ENCODE measurements at places on chromosomes 7 and 10.

- no peak for DNase-seq
Observed at GRCh38 chr10:61486251-61486650, 33.1 kb upstream of the TMEM26 start.

- DNase-seq, result no peak
Observed at GRCh38 chr7:33354201-33354600, 224.8 kb downstream of the BBS9 start.

DNA sequence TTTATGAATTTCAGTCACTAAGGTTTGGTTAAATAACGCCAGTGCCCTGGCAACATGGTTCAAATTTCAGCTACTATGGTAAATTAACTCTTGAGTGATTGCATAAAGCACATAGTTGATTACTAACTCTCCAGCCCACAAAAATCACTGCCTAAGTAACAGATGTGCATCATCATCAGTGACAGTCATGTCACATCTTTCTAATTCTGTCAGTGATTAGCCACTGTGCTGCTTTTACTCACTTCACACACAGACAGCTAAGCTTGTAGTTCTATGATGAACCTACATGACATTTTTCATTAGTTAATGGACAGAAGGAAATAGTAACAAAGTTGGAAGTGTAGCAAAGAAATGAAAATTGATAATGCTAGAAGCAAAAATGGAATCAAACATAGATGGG lies 108.9 kb downstream of the DNAH11 start:
- no peak for DNase-seq

GRCh38 chr10:90751107-90751997 lies 106.5 kb downstream of the HTR7 start:
- DNase-seq, result peak; percentile 14

DNA sequence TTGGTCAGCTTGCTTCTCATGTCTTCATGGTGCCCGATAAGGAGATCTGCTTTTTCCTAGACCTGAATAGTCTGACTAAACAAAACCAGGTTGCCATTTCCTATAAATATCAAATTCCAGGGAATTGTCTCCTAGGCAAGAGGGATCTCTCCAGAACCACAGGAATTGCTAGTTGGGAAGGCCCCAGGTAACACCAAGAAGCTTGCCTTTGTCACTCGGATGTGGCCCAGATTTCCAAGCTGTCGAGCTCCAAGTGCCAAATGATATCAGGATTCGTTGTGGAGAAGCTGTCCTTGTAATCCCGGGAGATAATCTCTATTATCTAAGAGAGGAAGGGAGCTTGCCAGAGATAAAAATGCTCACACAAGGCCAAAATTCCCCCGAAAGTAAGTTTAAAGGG lies 1288.5 kb upstream of the AUTS2 start:
- no peak for DNase-seq

DNA sequence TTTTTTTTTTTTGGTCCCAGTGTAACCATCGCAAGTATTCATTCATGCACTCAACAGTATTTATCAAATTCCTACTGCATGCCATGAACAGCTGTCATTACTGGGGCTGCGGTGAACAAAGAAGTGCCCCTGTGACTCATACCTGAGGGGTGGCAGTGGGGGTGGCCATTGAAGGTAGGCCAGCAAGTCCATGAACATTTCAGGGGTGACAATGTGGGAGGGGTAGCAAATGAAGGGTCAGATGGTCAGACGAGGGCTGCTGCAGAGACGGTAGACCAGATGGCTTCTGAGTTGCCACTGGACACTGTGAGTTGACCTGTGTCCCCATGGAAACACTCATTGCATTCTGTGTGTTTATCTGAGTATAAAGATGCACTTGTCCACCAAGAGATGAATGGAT lies 92.5 kb upstream of the PITRM1 start:
- no peak for DNase-seq

GRCh38 chr10:34143466-34143865 lies 671.6 kb downstream of the PARD3 start:
- DNase-seq, result no peak

GRCh38 chr10:47091421-47091820 lies 180.2 kb downstream of the PTPN20 start:
- no peak for DNase-seq

GRCh38 chr7:103119791-103120291 lies 29.1 kb downstream of the NAPEPLD start:
- DNase-seq, result no peak

DNA sequence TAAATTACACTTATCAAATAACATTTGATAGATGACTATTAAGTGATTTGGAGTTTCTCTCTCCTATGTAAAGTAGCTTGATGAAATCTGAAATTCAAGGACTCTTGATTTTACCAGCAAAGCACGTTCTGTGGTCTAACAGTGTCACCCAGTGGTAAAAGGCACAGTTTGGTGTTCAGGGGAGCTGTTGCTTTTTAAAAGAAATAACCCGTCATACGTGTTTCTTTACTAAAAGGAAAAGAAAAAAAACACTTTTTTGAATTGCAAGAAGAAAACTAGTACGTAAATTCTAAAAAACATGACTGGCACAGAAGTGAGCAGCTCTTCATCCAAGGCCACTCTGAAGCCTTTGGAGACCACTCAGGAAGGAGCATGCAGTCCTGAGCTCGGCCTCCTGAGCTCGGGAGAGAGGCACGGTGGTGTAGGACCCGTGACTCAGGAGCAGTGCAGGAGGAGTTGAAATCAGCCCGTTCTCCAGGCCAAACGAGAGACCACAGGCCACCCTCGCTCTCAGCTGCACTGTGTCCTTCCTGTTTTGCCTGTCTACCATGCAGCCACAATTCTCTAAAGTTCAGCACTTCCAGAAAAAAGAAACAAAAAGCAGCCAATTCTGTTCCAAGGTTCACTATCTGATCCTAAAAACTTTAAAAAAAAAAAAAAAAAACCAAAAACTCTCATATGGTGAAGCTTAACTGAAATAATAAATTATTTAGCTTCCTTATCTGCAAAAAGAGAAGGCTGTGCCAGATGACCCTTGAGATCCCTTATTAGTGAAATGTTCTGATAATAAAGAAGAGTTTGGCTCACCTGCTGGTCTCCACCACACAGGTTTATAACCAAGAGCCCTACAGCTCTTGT lies 212.6 kb upstream of the FRMD4A start:
- no peak for DNase-seq

GRCh38 chr10:57898231-57898630 lies 369.5 kb downstream of the IPMK start:
- DNase-seq, result no peak

- no peak for DNase-seq
Observed at GRCh38 chr7:131110297-131111080, 217.2 kb upstream of the MKLN1 start.

- no peak for DNase-seq
Observed at GRCh38 chr10:75773231-75773780, 341.9 kb downstream of the LRMDA start.

- DNase-seq, result no peak
Observed at GRCh38 chr10:107423903-107424302, 259.4 kb upstream of the SORCS1 start.

DNA sequence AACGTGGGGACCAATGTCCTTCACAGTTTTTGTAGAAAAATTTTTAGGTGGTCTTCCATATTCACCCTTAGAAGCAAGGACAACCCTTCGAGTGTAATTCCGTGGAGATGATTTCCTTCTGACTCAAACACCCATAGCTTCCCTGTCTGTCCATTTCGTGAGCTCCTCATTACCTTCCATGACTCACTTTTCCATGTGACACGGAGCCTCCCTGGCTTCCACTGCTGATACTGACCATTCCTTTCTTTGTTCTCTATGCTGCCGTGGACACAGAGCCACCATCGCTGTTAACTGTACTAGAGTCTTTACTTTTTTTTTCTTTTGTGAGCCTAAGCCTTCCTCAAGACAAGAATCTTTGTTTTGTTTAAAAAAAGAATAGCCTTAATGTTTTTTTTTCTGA lies 12.5 kb upstream of the ARMS2 start:
- no peak for DNase-seq

DNA sequence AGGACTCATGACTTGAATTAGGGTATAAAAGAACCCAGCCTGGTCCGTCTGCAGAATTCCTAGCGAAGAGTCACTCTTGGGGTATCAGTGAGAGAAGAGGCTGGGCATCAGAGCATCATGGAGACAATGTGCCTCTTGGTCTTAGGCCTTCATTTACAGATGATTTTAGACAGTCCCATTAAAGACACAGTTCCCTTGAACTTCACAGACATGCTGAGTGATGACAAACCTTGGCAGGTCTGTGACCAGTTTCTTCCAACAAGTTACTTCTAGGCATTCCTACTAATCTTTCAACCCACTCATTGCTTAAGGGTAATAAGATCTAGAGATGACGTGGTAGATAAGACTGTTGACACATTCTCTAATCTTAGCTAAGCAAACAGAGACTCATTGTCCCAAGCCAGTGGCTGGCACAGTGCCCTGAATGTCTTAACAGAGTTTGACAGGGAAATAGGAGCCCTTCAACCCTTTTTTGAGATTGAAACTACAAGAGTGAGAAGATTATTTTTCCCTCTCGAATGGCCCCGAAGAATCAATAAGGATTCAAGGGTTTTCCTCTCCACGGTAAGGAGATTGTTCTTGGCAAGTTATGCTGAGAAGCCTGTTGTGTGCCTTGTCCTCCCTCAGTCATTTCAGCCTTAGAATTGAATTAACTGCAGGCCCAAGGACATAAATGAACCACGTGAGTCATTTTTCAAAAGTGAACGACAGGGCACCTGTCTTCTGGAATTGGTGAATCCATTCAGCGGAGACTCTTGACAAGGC lies 281.1 kb downstream of the CCDC3 start:
- DNase-seq, result no peak

GRCh38 chr7:101828301-101829020 lies 11.0 kb downstream of the CUX1 start:
- DNase-seq, result no peak

DNA sequence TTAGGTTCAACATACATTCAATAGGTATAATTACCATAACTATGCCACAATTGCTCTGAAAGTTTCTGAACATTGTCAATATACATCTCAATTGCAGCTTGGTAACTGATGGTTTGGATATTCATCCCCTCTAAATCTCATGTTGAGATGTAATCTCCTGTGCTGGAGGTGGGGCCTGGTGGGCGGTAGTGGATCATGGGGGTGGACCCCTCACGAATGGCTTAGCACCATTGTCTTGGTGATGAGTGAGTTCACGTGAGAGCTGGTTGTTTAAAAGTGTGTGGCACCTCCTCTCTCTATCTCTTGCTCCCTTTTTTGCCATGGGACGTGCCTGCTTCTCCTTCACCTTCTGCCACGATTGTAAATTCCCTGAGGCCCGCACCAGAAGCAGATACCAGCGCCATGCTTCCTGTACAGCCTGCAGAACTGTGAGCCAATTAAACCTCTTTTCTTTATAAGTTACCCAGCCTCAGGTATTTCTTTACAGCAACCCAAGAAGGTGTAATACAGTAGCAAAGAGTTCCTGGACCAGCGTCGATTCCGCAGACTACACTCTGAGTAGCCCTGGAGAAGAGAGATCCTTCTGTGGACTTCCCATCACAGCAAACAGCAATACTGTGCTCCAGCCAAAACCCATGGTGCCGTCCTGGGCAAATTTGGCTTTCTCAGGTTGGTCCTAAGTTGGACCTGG lies 83.8 kb upstream of the GRB10 start:
- no peak for DNase-seq

GRCh38 chr7:132179080-132179430 lies 397.2 kb downstream of the PLXNA4 start:
- DNase-seq, result no peak
